ENCODE measurements at places on chromosomes 12 and 14.

- no peak for DNase-seq
Measured at GRCh38 chr14:72651714-72652113, 242.2 kb downstream of the DPF3 start.

DNA sequence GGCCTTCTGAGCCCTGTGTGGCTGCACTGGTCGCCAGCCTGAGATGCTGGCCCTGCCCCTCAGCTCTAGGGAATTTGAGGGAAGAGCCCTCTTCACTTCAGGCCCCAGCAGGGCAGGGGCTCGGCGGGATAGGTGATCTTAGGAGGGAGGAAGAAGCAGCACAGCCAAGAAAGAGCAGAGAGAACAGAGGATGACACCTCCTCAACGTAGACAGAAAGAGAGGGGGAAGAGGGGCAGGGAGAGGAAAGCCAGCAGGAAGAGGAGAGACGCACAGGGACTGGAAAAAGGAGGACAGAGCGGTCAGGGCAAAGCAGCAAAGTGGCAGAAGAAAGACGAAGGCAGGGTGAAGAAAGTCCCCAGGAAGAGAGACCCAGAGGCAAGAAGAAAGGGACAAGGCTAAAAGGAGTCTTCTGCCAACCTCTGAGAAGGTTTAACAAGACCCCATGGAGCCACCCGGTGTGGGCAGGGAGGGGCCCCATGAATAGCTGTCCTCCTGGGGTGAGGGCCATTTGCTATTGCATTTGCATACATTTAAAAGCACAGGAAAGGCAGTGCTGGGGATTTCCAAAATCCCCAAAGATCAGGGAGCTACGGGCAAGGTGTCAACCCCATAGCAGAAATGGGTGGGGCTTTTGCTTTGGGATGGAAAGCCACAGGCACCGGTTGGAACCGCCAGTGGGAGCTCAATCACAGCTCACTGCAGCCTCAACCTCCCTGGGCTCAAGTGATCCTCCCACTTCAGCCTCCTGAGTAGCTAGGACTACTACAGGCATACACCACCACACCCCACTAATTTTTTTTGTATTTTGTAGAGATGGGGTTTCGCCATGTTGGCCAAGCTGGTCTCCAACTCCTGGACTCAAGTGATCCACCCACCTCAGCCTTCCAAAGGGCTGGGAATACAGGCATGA lies 22.7 kb downstream of the CMKLR1 start:
- no peak for DNase-seq

DNA sequence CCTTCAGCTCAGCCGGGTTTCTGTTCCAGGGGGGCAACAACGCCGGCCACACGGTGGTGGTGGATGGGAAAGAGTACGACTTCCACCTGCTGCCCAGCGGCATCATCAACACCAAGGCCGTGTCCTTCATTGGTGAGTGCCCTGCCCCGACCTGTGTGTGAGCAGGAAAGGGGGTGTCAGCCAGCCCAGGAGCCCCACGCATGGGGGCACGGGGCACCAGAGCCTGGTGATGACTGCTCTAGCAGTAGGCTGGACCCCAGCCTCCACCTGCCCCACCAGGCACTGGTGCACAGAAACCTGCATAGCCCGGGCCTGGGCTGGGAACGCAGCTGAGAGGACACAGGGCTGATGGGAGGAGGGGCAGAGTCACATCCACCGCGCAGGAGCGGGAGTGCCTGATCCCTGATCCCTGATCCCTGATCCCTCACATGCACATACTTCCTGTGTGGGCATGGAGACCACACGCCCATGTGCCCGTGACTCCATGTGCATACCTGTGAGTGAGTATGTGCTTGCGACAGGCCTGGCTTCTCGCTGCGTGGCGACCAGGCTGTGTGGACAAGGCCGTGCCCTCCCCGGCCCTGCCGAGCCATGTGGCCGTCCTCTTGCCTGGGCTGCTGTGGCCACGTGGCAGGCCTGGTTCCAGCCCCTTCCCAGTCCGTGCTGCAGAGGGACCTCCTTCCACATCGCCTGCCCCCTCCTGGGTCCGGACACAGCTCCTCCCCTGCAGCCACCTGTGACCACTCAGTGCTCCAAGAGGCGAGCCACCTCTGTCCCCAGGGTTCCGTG lies 11.2 kb downstream of the ADSS1 start:
- DNase-seq = no peak

GRCh38 chr12:51886021-51886710 lies 1.7 kb upstream of the ANKRD33 start:
- no peak for DNase-seq

DNA sequence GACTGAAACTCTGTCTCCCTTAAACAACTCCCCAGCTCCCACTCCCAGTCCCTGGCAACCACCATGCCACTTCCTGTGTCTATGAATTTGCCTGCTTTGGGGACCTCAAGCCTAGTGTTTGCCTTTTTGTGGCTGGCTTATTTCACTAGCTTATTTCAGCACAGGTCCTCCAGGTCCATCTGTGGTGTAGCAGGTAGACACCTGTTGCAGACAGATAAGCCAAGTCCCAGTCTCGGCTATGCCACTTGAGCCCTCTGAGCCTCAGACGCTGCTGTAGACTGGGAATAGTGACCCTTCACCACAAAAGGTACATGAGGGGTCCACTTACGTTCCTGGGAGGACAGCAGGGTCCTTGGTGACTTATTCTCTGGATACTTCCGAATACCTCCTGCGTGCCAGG lies 24.4 kb upstream of the KLC1 start:
- DNase-seq = no peak

- no peak for DNase-seq
Measured at GRCh38 chr12:130775953-130776856, 60.1 kb upstream of the RIMBP2 start.

DNA sequence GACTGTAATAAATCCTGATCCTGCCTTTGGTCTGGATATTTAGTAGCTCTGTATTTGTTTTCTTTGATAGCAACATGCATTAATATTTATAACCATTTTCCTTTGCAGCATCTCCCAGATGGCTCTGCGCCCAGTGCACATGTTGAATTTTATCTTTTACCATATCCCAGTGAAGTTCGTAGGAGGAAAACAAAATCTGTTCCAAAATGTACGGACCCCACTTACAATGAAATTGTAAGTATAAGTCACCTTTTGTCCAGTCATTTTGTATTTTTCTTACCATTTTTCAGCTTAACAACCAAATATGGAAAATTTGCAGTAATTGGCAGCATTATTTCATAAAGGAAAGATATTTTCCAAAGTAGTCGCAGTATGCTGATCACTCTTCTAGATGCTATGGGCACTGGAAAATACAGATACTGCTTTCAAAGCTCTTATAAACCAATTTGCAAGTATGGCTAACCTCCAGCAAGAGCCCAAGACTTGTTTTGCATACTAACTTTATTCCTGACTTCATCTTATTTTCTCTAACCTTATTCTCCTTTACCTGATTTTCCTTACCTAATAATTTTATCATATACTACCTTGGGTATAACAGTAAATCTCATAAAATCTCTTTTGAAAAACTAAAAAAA lies 97.4 kb downstream of the PLCZ1 start:
- no peak for DNase-seq

DNA sequence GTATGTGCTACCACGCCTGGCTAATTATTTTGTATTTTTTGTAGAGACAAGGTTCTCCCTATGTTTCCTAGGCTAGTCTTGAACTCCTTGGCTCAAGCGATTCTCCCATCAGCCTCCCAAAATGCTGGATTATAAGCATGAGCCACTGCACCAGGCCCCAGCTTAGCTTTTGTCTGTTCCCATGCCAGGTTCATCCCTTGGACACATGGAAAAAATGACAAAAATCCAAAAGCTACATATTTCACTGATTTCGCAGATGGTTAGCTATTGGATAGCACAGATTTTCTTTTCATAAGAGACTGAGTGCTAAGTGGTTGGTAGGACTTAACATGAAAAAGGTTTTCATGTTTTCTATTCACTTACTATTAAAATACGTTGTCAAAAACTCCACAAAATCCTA lies 286.6 kb upstream of the KITLG start:
- no peak for DNase-seq

DNA sequence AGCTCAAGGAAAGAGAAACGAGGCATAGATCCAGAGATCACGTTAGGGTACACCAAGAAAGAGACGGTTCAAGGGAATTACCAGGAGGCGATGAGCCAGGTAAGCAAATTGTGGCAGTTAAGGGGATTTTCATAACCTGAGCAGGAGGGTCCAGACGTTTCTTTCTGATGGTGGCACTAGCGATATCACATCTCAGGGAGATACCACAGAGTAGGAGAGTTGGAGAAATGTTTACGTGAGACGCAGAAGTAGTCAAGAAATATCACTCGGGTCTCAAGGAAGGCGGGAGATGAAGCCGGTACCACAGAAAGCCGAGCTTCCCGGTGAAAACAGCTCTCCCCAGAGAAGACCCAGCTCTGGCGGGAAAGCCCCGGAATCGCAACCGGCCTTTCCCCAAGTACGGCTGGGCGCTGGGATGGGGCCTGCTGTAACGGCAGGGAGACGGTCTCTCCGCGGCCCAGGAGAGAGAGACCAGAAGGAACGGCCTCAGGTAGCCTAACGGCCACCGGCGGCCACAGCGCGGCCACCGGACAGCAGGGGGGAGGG lies 485 bp downstream of the SENP1 start:
- DNase-seq = no peak

DNA sequence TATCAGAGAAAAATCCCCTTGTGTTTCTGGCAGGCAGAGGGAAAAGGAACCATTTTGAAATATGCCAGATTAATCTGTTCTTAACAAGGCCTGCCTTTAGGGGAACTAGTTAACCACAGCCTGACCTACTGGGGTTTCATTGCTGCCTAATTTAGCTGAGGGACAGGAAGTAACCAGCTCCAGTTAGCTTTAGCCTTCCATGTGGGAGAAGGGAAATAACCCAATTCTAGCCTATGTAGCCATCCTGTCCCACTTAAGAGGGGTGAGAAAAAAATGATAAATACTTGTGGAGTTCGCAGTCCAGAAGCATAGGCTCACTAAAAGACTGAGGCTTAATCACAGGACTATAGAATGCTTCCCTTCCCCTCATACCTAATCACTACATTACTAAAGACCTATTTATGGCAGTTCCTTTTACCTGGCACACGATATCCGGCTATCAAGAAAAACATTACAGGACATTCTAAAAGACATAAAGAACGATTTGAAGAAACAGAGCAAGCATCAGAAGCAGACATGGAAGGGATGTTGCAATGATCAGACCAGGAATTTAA lies 22.8 kb downstream of the COX8C start:
- DNase-seq = no peak
